ENCODE measurements at places on chromosomes 7 and 10.

- DNase-seq: no peak
Observed at GRCh38 chr10:119517235-119518141, 25.0 kb downstream of the RGS10 start.

DNA sequence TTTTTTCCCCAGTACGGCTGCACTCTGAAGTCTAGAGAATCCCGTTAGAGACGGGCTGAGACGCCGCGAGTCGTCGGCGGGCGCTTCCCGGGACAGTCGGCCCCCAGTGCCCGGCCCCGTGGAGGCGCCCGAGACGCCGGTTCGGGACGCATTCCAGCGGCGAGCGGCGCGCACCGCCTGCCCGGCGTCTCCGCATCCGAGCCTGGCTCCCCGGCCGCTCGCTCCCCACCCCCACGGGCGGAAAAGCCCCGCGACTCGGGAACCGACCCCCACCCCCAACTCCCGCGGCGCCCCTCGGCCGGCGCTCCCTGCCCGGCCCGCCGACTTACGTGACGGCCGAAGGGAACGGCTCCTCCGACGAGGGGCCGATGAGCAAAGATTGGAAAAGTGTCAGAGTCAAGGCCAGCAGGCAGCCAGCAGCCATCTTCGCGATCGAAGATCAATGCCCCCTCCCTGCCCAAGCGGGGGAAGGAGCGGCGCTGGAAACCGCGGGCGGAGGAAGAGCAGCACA, 486 bp downstream of the CACNA2D1 start:
- peak; percentile 73 for DNase-seq

DNA sequence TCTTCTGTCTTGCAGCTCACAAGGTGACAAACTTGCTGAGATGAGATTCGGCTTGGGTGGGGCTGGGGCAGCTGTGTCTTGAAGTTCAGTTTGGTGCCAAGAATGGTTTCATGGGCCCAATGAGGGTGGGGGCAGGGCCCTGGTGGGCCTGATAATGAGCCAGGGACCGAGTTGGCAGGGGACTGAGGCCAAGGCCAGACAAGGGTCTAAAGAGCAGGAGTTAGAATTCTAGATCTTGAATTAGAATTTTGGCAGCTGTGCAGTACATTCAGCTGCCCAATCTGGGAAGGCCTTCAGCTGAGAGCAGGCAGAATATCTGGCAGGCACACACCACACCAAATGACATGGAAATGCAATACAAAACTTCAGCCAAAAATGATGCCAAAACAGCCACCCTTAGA, 1.5 kb upstream of the JAZF1 start:
- peak; percentile 44 for DNase-seq

DNA sequence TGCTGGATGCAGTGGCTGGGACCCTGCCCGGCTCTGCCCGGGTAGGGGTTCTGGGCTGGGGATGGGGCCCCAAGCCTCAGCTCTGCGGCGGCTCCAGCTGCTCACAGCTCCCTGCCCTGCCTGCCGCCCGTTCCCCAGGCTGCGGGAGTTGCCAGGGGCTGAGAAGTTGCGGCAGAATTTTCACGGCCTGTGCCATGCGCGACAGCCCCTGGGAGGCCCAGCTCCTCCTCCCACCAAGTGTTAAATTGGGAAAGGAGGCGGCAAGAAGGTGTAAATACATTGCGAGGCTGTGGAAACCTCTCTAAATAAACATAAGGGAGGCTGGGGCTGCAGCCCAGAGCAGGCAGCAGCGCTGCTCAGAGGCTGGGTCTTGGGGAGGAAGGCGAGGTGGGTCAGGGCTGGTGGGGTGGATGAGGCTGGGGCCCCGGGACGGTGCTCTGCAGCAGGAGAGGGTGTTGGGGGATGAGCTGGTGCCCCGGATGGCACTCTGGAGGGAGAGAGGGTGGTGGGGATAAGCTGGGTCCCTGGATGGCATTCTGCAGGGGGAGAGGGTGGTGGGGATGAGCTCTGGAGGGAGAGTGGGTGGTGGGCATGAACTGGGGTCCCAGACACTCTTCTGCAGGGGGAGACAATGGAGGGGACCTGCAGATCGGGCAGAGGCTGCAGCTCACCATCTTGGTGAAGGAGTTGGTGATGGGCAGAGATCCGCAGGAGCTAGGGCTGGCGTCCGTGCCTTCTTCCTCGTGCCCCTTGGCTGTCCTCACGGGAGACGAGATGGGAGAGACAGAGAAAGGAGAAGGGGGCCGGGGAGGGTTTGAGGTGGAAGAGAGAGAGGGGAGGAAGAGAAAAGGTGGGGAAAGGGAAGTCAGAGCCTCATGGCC, 85.5 kb upstream of the GNA12 start:
- DNase-seq: no peak

DNA sequence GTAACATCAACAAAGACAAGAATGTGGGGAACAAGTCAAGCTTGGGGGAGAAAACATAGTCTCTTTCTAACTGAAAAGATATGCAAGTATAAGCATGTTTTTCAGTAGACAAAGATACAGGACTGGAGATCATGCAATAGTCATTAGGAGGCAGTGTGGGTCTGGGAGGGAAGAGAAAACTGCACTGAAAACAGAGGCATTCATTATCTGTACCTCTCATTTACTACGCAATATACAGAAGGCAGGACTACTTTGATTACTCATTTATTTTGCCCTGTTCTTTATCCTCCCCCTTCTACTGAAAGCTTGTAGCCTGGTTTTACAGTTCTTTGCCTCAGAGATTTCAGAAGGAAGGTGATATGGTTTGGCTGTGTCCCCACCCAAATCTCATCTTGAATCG, 341.2 kb downstream of the CRPPA start:
- no peak for DNase-seq

DNA sequence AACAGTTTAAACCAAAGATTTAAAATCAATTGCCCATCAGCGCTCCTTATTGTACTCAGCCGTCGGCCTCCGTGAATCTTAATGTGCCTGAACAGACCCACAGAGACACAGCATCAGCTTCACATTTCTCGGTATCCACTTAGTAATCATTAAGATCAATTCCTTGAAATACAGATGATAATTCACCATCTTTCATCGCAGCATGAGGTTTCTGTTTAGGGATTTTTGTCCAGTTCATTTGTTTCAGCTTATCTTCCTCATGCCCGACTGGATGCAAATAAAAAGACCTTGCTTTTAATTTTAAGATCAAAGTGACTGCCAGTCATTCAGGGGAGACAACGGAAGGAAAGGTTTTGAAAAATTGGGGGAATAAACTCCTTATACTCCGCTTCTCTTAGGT, 207.8 kb downstream of the WDR37 start:
- DNase-seq: no peak

- no peak for DNase-seq
Observed at GRCh38 chr7:135789431-135789830, 40.8 kb upstream of the FAM180A start.

DNA sequence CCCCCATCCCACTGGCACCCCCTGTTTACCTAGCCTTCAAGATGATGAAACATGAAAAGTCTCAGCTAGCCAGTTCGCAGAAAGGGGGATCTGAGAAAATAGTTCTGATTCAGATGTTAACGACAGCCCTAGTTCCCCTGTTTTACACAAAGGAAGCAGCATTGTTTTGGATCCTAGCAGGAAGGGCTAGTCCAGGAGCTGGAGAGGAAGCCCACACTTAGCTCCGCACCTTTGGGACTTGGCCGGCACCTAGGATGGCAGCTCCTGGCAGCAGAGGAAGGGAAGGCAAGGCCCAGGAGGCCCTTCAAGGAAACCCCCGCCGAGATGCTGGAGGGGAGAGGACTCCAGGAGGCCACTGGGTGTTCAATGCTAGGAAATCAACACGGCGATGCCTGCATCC, 29.0 kb upstream of the MGMT start:
- DNase-seq: no peak
